ENCODE measurements at places on chromosomes 7 and 10.
A peak's percentile ranks its signal among the peaks of the same experiment; 100 is the strongest.

- no peak for DNase-seq
Observed at GRCh38 chr7:88599528-88599927, 160.0 kb upstream of the ZNF804B start.

- no peak for DNase-seq
Observed at GRCh38 chr7:50591480-50592438, 26.6 kb upstream of the DDC start.

GRCh38 chr10:66180581-66181318 lies 745.1 kb upstream of the LRRTM3 start:
- peak; percentile 59 for DNase-seq

GRCh38 chr7:148657929-148658328 lies 40.8 kb upstream of the CUL1 start:
- DNase-seq: no peak

DNA sequence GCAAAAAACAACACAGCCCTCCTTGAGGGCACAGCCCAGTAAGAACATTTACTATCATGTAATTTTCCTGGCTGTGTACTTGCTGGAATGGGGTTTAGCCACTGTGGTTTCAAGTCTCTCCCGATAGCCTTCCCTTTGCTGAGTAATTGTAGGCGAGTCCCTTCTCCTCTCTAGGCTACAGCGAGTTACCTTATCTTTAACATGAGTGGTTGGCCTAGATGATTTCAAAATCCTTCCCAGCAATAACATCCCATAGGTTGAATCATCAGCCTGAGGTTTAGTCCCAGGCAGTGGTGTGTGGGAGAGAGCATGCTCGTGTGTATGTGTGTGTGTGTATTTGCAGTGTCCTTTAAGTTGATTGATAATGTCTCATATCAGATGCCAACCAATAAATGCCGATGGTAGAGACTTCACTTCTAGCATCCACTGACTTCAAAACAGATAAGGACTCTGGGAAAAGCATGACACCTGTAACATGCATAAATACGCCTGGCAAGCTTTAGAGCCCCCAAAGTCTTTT lies 142.9 kb upstream of the ZMIZ1 start:
- peak; percentile 97 for DNase-seq
